Right ventricle myocardium inferior (tissue), 1 donor: ENCODE measurements at places on chromosomes 3 and 15. TPM values are rescaled to one million over a fixed set of nuclear protein-coding genes. Genes with fewer than 3 reads are reported as not detected.

Gene GNAI2
- total RNA-seq, result 153 TPM

Gene TTLL13
- total RNA-seq, result not detected

GRCh38 chr3:13343601-13344000, 76.5 kb downstream of the NUP210 start:
- no peak for DNase-seq

- no peak for DNase-seq
Observed at GRCh38 chr3:56899851-56900250, 98.1 kb upstream of the ARHGEF3 start.

- peak; percentile 83 for DNase-seq
Observed at GRCh38 chr3:42979044-42979972, at the start of gene GASK1A. TSS of gene GASK1A (plus strand) at chr3:42979311. CDS start at chr3:42979643, 332 bp downstream.

- DNase-seq, result no peak
Observed at GRCh38 chr15:58538225-58538727, 106.5 kb downstream of the LIPC start.

DNA sequence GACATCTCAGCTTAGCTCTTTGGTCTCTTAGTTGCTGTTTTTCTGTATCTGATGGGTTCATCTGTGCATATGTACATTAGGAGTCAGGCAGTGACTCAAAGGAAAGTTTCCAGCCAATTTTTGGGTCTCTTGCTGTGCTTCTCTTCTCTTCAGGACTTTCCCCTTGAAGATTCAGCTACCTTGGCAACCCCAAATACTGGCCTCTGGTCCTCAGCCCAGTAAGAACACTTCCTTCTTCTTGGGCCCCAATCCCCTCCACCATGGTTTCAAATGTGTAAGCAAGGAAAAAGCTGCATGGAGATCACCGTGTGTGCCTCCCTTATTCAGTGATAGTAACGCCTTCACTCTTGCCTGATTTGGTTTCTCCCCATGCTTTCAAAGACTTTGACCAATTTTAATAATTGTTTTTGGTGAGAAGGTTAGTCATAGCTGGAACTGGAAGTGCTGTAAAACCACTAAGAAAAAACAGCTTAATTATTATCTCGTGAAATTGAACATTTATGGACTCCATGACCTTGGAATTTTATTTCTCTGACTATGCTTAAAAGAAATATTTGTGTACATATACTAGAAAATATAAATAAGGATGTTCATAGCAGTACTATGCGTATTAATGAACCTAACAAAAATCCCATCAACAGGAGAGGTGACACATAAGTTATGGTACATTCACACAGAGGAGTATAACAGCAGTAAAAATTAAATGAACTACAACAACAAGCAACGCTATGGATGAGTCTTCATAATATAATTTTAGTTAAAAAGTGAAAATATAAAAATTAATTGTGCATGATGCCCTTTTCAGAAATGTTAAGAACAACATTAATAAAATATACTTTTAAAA, 125.3 kb upstream of the BCL6 start:
- DNase-seq, result no peak

DNA sequence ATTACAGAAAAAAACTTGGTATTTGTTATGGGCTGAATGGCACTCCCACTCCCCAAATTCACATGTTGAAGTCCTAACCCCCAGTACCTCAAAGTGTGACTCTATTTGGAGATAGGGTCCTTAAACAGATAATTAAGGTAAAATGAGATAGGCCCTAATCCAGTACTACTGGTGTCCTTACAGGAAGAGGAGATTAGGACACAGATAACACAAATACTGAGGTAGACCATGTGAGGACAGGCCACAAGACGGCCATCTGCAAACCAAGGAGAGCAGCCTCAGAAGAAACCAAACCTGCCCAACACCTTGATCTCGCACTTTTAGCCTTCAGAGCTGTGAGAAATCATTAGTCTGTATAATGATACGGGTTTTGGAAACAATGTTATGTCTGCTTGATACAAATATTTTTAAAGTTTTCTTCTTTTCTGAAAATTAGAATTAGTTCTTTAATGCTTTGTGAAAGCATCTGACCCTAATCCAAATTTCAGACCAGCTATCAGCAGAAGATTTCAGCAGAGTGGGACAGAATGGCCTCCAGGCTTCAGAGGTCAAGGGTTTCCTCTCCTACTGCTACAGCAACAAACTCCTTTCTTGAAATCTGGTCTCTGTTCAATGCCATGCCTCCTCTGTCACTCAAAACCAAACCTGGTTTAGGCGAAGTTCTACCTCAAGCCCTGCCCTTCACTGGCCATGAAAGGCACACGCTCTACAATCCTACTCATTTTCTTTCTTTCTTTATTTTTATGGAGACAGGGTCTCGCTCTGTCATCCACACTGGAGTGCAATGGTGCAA, 22.0 kb upstream of the HDC start:
- DNase-seq, result no peak

DNA sequence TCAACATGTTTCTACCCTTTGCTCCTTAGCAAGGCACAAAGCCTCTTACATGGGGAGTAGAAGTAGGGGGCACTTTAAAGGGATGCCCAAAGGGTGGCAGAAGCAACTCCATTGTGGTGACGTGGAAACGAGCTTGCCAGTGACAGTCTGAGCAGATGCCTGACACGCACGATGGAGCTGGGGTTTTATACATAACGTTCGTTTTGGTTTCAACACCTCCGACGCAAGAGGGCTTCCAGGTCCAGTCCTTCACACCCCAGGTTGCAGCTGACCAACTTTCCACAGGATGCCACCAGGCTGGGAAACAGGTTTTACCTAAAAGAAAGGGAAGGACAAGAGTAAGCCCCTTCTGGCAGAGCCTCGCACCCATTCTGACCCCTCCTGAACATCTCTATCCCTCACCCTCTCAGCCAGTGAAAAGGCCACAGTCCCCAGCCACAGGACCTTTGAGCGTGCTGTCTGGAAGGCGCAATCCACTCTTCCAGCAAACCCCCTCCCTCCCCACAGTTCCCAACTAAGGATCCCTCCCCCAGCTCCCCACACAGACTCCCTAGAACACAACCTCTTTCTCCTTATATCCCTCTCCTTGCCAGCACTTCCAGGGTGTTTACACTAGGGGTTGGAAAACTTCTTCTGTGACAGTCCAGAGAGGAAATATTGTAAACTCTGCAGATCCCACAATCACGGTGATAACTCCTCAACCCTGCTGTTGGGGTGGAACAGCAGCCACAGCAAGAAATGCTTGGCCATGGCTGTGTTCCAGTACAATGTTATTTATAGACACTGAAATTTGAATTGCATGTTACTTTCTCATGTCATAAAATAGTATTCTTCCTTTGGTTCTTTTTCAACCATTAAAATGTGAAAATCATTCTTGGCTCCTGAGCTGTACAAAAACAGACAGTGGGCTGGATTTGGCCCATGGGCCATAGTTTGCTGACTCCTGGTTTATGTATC, 36.2 kb downstream of the FAM174B start:
- DNase-seq, result no peak
